Hair follicular keratinocyte (primary cell): ENCODE measurements at places on chromosomes 12 and 14. TPM values are rescaled to one million over a fixed set of nuclear protein-coding genes. Genes with fewer than 3 reads are reported as not detected.

KRT79 gene
- not detected in 2 replicates for total RNA-seq

RD3L gene
- total RNA-seq, result not detected in 2 replicates

RFLNA gene
- total RNA-seq, result 26.7 and 27.3 TPM in 2 replicates

CIDEB gene
- 3.2 and 4.1 TPM in 2 replicates for total RNA-seq

IFNG-AS1 gene
- total RNA-seq, result not detected in 2 replicates

KRT6A gene
- 3,851 and 5,054 TPM in 2 replicates for total RNA-seq

NEUROD4 gene
- not detected in 2 replicates for total RNA-seq

SIX1 gene
- total RNA-seq, result 0.15 TPM in 1 of 2 replicates, not detected in the other

OTOGL gene
- 0.11 TPM in 1 of 2 replicates, not detected in the other for total RNA-seq

VAMP1 gene
- total RNA-seq, result 0.62 and 2.3 TPM in 2 replicates

KDM2B gene
- 22.9 and 23.9 TPM in 2 replicates for total RNA-seq

NRL gene
- total RNA-seq, result 1.2 and 2.2 TPM in 2 replicates

TEX52 gene
- not detected in 2 replicates for total RNA-seq

CCDC175 gene
- not detected in 2 replicates for total RNA-seq

SLC7A8 gene
- 53.1 and 61.2 TPM in 2 replicates for total RNA-seq

LRP1-AS gene
- not detected in 2 replicates for total RNA-seq

GPRC5D gene
- total RNA-seq, result not detected in 2 replicates

UNG gene
- total RNA-seq, result 37.8 and 111 TPM in 2 replicates

TAS2R31 gene
- total RNA-seq, result 0.39 TPM in 1 of 2 replicates, not detected in the other

GYS2 gene
- total RNA-seq, result not detected in 2 replicates

IKZF4 gene
- 0.94 and 2.2 TPM in 2 replicates for total RNA-seq

CRACR2A gene
- total RNA-seq, result 0.08 and 1.7 TPM in 2 replicates

CLEC12A gene
- total RNA-seq, result not detected in 2 replicates

ESPL1 gene
- total RNA-seq, result 7.3 and 15.2 TPM in 2 replicates

CCDC196 gene
- total RNA-seq, result not detected in 2 replicates

SYNDIG1L gene
- total RNA-seq, result not detected in 2 replicates

KIF5A gene
- 0.08 and 0.19 TPM in 2 replicates for total RNA-seq

LRRC23 gene
- 4.1 and 6.2 TPM in 2 replicates for total RNA-seq

ANO4 gene
- total RNA-seq, result 6.5 and 9.7 TPM in 2 replicates

HHIPL1 gene
- 0.23 and 1.6 TPM in 2 replicates for total RNA-seq

GALNT4 gene
- 4.5 and 5.9 TPM in 2 replicates for total RNA-seq

BTBD7 gene
- 12.8 and 22.1 TPM in 2 replicates for total RNA-seq

WDHD1 gene
- 7.8 and 12.0 TPM in 2 replicates for total RNA-seq

RAB35 gene
- 26.7 and 40.4 TPM in 2 replicates for total RNA-seq

RPS6KA5 gene
- total RNA-seq, result 1.6 and 2.6 TPM in 2 replicates

CSRP2 gene
- total RNA-seq, result 31.9 and 70.1 TPM in 2 replicates

AQP2 gene
- total RNA-seq, result not detected in 2 replicates
